GF-D8 (cell line): ENCODE measurements at places on chromosomes 6 and 20.

- DNase-seq = no peak
These were observed 14.6 kb upstream of the LTV1 start for GRCh38 chr6:143828572-143828971.

DNA sequence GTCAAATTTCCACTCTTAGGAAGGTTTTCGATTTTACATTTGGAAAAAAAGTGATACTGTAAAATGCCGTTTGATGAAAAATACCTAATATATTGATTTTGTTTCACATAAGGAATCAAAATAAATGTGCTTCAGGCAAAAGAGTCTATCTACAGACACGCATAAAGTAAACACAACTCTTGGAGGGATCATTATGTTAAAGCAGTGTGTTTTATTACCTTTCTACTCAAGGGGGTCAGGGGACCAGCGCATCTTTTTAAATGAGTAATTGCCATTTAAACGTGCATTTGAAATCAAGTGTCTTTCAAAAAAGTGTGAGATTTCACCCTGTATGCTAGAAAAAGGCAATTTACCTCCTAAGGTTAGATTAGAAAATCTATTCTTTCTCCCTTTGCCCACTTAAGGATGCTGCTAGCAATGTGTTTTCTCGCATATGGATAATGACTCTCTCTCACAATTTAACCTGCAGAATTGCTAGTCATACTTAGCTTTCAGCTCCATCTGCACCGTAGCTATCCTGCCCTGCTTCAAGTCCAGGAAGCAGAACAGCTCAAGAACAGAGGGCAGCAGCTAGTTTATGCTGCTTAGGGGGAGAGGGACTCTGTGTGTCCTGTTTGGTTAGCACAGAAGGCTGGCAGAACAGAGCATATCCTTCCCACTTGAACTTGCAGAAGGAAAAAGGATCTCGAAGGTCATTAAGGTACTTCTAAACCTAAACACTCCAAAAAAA, 35.0 kb downstream of the NKAIN2 start:
- no peak for DNase-seq

DNA sequence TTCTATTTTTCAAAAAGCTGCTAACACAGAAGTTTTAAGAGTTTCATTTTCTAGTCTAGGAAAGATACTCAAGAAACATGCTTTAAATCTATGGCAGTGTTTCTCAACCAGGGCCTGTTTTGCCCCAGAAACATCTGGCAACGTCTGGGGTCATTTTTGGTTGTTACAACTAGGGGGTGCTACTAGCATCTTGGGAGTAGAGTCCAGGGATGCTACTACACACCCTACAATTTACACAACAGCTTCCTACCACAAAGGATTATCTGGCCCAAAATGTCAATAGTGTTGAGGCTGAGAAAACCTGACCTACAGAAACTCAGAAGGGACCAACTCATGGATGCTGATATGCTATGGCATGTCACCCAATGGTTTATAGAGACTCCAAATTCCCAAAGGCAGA, 24.4 kb downstream of the SERAC1 start:
- DNase-seq = no peak

DNA sequence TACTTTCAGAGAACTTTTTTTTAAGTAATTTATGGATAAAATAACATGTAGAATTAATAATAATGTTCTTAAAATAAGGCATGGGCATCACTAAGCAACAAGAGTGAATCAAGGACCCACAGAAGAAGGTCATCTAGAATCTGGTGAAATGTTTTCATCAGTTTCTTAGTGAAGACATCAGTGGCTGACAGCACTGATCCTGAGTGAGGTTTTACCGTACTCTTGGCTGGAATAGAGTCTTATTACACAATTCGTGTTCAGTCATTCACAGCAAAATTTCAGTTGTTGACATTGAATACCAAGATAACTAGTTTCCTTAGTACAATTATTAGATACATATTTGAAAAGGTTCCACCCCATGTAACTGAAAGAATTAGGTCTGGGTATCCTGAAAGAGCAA, 140.4 kb downstream of the C6orf58 start:
- no peak for DNase-seq

- DNase-seq = no peak
These were observed 72.4 kb upstream of the NHSL1 start for GRCh38 chr6:138571585-138572166.

DNA sequence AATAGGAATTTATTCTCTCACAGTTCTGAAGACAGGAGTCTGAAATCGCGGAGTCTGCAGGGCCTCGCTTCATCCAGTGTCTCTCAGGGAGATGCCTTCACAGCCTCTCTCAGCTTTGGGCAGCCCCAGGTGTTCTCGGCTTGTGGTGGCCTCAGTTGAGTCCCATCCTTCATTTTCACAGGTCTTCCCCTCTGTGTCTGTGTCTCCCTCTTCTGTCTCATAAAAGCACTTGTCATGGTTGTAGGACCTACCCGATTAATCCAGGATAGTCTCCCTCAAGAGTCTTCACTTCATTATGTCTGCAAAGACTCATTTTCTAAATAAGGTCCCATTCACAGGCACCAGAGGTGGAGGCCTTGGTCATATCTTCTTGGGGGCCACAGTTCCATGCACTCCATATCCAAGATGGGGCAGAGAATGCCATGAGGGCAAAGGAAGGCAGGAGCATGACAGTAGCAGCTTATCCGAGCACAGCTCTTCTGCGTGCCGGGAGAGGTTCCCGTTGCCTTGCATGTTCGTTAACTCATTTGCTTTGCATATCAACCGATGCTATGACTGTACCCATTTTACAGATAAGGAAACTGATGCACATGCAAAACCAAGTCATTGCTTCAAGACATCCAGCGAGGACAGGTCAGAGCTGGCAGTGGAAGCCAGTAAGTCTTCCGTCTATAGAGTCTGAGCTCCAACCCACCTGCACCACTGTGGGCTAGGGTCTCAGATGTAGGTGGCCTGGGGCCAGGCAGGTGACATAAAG, 363.8 kb upstream of the SULF2 start:
- no peak for DNase-seq

- DNase-seq = no peak
These were observed 5.6 kb downstream of the PIM1 start for GRCh38 chr6:37175332-37176267.

DNA sequence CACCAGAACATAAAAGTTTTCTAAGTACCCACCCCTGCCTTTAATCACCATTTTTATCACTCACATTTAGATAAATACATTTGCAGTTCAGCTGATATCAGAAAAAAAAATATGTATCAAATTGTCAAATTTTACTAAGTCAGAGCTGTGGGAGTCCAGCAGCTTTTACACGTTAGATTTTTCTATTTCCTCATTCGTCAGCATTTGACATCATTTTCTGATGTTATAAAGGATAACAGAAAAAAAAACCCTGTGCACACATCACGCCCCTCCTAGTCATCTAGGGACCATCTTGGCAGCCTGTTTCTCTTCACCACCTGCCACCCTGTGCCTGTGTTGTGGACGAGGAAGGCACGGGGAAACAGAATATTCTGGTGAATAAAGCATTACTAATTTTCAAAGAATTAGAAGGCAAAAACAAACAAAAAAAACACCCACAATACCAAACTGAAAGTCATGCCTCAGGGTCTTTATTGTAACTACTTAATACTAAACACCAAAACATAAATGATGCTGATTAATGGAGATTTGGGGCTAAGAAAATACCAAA, 12.4 kb downstream of the B4GALT5 start:
- no peak for DNase-seq

GRCh38 chr6:100320686-100321085, 144.0 kb downstream of the SIM1 start:
- DNase-seq = no peak

- DNase-seq = no peak
These were observed 96.2 kb downstream of the PSMG4 start for GRCh38 chr6:3355011-3355357.
